ENCODE measurements at places on chromosomes 4 and X.

- ATAC-seq: no peak
Measured at GRCh38 chr4:6914448-6914847, 4.8 kb downstream of the TBC1D14 start.

DNA sequence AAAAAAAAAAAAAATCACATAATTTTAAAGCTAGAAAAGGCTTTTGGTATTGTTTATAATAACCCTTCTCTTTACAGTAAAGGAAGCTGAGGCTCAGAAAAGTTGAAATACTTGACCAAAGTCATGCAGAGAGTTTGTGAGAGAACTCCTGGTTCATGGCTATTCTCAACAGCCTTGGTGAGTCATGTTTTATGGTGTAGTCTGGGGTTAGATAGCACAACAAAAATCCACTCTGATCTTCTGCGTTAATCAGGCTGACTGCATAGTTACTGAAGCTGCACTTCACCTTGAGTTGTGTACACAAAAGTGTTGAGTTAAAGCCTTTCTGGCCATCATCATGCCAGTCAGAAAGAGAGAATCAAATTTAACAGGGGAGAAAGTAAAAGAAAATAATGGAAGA is 19.3 kb upstream of the SFRP2 start:
- ATAC-seq: no peak

GRCh38 chrX:22758807-22759481 is 240.8 kb upstream of the DDX53 start:
- ATAC-seq: no peak

- ATAC-seq: no peak
Measured at GRCh38 chr4:10982305-10982704, 297.7 kb upstream of the CLNK start.

DNA sequence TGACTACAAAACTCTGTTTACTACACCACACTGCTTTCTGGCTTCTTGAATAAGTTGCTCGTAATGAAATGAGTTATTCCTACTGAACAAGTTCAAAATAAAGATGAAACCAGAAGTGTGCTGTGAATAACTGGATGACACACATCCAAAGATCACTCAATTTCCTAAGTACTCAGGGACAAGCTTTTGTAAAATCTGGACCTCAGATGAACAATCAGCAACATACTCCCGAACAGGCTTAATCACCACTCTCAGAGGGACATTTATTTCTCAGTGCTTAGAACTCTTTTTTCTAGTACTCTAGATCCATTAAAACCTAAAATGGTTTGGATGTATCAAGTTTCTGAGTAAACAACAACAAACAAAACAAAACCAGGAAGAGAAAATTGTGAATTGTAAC is 61.5 kb upstream of the EXOC1L start:
- ATAC-seq: no peak

GRCh38 chrX:46554942-46555341 is 9.7 kb upstream of the ZNF674 start:
- no peak for ATAC-seq

Measured in stimulated activated memory B cell treated with anti-CD40 and anti-IgM and Interleukin-4, amounts not matched to agents 10 μg/mL and 1 μg/mL and 100 μg/mL, for 72 hours (primary cell).